CD4-positive, alpha-beta T cell treated with Interleukin-17A for 1 hour (primary cell): ENCODE measurements at places on chromosomes 1 and 21.

GRCh38 chr1:33358795-33359503 is 38.1 kb upstream of the A3GALT2 start:
- DNase-seq: no peak

- DNase-seq: no peak
Observed at GRCh38 chr1:92567211-92567868, 80.6 kb upstream of the GFI1 start.

GRCh38 chr1:47638240-47638639 is 200.4 kb downstream of the FOXD2 start:
- DNase-seq: no peak

- peak; percentile 62 for DNase-seq
Observed at GRCh38 chr1:182430263-182431068, 19.5 kb upstream of the RGSL1 start.

GRCh38 chr1:117654493-117655219 is 48.8 kb downstream of the TENT5C start:
- DNase-seq: peak; percentile 44

DNA sequence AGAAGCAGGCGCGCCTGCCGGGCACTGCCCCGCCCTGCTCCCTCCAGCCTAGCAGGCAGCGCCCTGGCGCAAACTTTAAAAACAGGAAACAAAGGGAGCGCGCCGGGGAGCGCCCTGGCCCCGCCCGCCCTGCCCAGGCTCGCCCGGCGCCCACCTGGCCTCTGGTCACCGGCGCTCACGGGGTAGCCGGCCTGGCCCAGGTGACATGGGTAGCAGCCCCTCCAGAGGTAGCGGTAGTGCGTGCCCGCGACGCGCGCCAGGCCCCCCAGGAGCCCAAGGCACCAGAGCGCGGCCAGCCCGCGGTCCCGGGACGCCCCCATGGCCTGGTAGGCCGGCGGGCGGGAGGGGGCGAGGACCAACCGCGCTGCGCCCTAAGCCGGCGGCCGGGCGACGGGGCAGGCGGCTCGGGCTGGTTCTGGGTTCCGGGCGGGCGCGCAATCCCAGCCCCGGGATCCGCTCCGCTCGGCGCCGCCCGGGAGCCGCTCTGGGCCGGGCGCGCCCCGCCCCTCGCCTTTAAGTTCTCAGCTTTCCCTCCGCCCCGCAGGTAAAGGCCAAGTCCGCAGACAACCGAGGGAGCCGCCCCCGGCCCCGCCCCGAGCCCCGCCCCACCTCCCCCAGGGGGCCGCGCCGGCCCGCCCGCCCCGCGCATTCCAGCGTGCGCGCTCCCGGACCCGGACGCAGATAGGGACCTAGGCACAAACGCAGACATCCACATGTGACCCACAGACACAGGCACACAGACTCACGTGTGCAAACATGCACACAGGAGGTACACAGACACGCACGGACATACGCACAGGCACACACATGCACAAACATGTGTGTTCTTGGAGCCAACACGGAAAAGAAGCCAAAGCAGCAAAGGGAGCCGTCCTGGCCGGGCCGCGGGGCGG is 76.7 kb downstream of the ARHGEF16 start:
- peak; percentile 85 for DNase-seq
